ENCODE measurements at places on chromosomes 1 and 21.

DNA sequence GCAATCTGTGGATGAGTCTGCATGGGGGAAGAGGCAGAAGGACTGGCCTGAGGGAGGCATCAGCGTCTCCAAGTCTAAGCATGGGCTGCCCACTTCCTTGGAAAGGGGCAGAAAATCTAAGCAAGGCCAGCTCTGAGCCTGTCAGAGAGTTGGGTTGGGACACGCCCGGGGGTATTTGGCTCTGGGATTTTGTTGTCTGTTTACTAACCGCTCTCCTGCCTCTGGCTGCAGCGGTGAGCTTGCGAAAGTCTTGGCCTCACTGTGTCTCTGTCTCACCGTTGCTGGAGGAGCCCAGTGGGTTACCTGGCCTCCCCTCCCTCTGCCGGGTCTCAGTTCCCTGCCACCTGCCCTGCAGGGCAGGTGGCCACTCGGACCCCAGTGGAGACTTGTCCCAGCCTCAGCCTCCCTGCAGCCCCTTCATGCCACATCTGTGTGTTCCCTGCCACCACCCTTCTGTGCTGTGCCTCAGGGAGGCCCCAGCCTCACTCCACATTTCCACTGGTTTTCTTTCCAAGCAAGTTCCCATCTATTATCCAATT, 33.7 kb downstream of the EDN2 start:
- no peak for DNase-seq

DNA sequence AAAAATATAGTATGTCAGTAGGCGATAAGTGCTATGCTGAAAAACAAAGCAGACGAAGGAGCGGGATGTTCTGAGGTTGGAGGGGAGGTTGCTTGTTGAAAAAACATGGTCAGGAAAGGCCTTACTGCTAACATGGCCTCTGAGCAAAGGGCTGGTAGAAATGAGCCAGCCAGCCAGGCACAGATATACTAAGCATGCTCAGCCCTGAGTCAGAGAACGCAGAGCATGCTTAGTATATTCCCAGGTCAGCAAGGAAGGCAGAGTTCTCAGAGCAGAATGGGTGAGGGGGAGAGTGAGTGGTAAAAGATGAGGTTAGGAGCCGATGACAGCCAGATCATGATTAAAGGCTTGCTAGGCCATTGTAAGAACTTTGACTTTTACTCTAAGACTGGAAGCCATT, 36.7 kb downstream of the ZBTB40 start:
- no peak for DNase-seq

GRCh38 chr1:111729946-111730681, 9.1 kb downstream of the INKA2 start:
- no peak for DNase-seq

DNA sequence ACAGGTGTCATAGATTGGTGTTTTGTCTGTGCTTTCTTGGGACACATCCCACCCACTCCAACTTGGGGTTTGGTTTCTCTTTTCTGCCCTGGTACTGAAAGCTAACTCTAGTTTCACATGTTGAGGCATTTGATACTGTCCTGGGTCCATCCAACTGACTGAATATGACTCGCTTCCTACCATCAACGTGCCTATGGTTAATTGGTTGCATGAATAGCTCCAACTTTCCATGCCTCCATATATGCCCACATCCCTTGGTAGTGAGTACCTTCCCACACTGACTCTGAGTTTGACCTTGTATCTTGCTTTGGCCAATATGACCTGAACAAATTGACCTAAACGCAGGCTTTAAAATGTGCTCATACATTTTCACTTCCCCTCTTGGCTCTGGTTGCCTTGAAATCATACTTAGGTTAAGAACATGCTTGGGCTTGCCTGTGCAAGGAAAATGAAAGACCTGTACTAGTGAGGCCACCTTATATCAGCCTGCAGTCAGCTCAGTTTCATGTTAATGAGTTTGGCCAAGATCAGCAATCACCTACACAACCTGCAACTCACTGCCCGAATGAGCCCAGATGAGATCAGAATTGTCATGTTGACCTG, 81.0 kb upstream of the KCNK2 start:
- DNase-seq = no peak

DNA sequence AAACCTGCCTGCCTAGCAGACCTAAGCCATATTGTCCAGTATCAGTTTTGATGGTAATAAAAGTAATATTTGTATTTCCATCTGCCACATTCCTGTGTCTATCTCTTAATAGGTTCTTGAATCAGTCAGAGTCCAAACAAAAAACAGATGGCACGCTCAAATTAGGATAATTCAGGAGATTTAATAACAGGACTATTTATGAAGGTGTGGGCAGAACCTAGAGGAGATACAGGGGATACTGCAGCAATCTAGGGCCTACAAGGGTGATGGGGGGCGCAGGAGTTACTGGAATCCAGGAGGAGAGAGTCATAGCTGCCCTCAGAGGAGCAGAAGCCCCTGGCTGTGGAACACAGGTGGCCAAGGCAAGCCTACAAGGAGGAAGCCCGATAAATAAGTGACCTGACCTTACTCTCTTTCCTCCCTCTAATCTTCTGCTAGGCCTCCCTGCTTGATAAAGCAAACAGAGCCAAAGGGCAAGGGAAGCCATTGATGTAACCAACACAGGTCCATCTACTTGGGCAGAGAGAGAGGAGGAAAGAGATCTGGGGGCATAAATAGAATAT, 11.9 kb upstream of the HYI start:
- DNase-seq = no peak

DNA sequence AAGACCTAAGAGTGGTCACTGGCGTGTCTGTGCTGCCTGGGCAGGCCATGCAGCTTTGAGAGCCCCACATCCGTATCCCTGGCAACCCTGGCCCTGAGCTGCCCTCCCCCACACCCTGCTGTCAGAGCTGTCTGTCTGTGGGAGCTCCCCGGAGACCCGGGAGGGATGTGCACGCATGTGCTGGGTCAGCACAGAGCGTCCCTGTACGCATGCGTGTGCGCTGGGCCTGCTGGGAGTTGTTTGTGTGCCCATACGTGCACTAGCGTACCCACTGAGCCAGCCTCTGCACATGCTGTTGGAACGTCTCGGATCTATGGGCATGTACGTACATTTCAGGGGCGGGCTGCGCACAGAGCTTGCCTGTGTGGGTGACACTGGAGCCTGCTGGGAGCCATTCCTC, 89.3 kb downstream of the EPHB2 start:
- DNase-seq = no peak

DNA sequence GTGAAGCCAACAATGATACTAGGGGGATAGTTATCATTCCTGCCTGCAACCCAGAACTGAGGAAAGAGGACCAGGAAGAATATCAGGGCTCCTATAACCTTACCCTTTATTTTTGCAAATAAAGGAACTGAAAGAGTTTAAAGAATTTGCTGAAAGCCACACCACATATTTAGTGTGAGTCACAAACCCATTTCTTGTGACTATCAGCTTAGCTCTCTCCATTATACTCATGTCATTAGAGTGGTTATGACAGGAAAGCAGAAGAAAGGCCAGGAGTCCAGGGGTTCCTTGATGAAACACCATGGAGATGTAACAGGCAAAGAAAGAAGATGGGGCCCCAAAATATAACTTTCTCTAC, 141.1 kb upstream of the SAMSN1 start:
- DNase-seq = no peak

DNA sequence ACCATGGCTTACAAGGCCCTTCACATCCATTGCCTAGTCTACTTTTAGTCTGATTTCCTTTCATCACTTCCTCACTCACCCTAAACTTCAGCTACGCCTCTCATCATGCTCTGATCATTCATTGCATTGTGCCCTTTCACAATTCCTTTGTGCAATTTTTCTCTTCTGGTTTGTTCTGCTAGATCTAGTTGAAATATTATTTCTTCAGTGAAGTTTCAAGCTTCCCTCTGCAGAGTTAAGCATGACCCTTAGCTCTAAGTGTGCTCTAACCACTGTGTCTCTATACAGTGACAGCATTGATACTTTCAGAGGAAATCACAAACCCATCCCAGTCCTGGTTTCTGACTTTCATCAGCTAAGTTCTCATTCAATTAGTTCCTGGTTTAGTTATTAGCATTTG, 166.1 kb downstream of the PLA2G4A start:
- no peak for DNase-seq

GRCh38 chr1:68585351-68585750, 88.5 kb upstream of the DEPDC1 start:
- no peak for DNase-seq

DNA sequence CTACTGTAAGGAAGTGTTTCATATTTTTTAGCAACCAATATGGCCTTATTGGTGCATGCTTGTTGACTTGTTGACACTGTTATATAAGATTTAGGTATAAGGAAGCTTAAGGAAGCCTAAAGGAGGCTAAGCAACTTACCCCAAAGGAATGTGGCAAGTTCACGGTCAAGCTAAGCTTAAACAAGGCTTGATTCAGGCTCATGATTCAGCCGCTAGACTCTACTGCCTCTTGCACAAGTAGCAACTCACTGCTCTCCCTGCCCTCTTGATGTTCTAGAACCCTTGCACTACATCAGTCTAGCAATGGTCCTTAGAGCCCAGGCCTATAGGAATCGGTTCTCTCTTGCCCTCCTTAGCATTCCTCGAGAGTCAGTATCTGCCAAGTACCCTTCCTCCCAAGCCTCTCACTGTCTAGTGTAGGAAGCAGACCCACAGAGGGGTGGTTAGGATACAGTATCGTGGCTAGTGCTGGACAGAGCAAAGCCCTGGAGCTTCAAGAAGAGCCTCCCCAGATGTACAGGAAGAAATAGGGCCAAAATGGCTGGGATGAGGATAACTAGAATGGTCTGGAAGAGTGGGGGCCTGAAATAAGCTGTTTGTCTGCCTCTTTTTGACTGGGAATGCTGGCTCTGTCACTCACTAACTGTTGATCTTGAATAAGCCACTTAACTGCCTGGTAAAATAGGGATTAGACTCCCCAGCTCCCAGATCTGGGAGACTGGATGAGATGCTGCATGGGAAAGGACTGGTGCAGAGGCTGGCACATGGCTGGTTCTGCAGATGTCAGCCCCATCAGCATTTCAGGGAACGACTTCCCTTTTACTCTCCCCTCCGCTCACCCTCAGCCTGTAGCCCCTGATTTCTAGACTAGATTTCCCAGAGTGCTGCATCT, 122.2 kb downstream of the NAV1 start:
- no peak for DNase-seq

DNA sequence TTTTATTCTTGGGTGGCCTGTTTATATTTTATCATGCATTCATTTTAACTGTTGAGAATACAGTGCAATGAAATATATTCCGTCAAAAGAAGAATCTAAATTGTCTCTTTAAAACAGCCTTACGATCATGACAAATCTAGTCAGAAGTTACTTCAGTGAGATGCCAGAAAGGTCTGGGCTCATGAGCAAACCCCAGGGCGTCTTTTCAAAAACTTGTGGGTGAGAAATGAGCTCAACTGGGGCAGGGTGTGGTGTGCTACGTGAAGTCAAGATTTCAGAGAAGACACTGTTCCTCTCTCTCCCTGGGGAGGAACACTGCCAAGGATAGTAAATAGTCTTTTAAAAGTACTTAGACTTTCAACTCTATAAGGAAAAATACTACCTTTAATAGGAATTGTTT, 13.4 kb upstream of the UAP1 start:
- no peak for DNase-seq

- DNase-seq = no peak
These were observed 847 bp upstream of the RORC start for GRCh38 chr1:151832318-151832980.

GRCh38 chr21:44052071-44052829, 40.1 kb downstream of the TRAPPC10 start:
- DNase-seq = no peak

GRCh38 chr1:111214884-111215283, 12.6 kb upstream of the CHI3L2 start:
- DNase-seq = peak; percentile 62

DNA sequence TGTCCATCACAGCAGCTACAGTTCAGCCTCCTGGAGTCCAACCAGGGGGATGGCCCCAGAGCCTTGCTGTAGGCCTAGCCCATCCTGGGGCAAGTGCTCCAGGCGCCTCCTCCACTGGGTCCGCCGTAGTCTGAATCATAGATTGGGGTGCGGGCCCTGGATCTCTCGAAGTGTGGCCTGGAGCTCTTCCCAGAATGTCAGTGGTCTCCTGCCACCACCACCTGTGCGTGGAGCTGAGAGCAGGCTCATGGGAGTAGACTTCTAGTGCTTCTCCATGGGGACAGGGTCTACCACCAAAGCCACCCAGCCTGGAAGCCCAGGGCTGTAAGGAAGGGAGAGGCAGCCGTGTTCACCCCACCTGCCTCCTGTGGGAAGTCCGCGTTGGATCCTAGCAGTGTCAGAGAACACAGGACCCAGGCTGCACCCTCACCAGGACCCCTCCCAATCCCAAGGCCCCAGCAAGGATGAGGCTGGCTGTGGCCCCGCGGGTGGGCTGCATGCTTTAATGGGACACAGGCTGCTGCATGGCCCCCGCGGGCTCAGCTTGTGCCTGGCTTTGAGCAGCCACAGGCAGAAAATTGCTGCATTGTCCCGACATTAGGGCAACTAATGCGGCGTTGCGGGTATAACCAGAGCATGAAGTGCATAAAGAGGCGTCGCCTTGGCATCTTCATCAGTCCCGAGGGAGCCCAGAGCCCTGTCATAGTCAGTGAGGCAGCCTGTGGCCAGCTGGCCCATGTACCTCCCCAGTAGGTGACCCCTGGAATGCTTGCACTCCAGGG, 735 bp upstream of the HES3 start:
- DNase-seq = no peak

- DNase-seq = no peak
These were observed 45.7 kb downstream of the NAV1 start for GRCh38 chr1:201584471-201585092.

DNA sequence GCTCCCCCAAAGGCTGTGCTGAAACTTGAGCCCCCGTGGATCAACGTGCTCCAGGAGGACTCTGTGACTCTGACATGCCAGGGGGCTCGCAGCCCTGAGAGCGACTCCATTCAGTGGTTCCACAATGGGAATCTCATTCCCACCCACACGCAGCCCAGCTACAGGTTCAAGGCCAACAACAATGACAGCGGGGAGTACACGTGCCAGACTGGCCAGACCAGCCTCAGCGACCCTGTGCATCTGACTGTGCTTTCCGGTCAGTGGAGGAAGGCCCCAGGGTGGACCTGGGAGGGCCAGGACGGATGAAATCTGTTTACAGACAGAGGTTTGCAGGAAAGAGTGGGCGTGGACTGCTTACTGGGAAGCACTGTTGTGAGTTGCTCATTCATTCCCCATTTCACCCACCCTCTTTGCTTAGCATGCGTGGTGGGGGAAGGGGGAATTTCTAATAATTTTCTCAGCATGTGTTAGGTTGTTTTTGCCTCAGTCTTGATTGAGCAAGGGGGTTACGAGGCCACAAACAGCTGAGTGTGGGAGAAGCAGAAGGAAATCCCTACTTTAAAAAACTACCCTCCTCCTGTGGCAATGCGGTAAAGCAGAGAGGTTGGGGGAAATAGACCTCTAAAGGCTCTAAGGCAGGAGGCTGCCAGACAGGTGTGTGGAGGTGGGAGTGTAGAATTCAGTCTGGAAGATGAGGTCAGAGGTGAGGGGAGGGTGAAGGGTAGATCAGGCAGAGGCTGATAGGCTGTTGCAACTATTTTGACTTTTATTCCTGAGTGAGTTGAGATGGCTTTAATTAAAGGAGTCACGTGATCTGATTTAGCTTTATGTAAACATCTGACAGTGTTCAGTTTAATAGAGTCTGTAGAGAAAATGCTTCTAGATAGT, 1.3 kb downstream of the FCGR2A start:
- no peak for DNase-seq

All from stimulated activated CD8-positive, alpha-beta memory T cell treated with anti-CD3 and anti-CD28 coated beads, Interleukin-7, amount 100 ng/mL, for 1 hour (primary cell).